ENCODE measurements at places on chromosomes 1 and 21.

DNA sequence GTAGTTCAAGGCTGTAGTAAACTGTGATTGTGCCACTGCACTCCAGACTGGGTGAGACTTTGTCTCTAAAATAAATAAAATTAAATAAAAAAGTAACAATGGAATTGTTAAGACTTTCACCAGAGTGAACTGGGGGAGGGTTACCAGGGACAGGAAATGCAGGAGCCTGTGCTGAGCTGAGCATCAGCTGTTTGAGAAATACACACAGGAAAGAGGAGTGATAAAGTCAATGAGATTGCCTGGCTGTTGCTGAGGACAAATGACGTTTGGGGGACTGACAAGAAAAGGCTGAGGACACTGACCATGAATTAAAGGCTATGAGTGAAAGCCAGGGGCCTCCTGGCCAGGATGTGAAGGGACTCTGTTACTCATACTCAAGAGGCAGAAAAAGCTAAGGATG is 226.3 kb downstream of the SETD4 start:
- DNase-seq: no peak

- DNase-seq: no peak
These were observed 233.9 kb downstream of the KCNH1 start for GRCh38 chr1:210900079-210900478.

DNA sequence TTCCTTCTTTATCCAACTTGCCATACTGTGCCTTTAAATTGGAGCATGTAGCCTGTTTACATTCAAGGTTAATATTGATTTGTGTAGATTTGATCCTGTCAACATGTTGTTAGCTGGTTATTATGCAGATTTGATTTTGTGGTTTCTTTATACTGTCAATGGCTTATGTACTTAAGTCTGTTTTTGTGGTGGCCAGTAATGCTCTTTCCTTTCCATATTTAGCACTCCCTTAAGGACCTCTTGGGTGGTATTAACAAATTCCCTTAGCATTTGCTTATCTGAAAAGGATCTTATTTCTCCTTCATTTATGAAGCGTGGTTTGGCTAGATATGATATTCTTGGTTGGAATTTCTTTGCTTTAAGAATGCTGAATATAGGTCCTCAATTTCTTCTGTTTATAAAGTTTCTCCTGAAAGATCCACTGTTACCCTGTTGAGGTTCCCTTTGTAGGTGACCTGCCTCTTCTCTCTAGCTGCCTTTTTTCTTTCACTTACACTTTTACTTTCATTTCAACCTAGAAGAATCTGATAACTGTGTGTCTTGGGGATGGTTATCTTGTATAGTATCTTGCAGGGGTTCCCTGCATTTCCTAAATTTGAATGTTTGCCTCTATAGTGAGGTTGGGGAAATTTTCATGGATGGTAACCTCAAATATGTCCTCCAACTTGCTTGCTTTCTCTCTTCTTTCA is 86.9 kb upstream of the NEGR1 start:
- DNase-seq: no peak

- no peak for DNase-seq
These were observed 6.9 kb downstream of the FMO2 start for GRCh38 chr1:171191992-171192391.

GRCh38 chr1:106621853-106622252 is 434.6 kb upstream of the PRMT6 start:
- DNase-seq: no peak

GRCh38 chr1:46248122-46248920 is 758 bp downstream of the RAD54L start:
- DNase-seq: no peak
